ENCODE measurements at places on chromosomes 4 and X. TPM values are rescaled to one million over a fixed set of nuclear protein-coding genes. Genes with fewer than 3 reads are reported as not detected.
A peak's percentile ranks its signal among the peaks of the same experiment; 100 is the strongest.

- no peaks in the 10 kb centered on the region for H3K36me3 ChIP-seq
- no peak for DNase-seq
- no peak overlapping the region for H3K27ac ChIP-seq
Observed at GRCh38 chrX:111167334-111167733, 71.3 kb downstream of the PAK3 start.

The SCML1 gene
- total RNA-seq = 18.2 TPM

DNA sequence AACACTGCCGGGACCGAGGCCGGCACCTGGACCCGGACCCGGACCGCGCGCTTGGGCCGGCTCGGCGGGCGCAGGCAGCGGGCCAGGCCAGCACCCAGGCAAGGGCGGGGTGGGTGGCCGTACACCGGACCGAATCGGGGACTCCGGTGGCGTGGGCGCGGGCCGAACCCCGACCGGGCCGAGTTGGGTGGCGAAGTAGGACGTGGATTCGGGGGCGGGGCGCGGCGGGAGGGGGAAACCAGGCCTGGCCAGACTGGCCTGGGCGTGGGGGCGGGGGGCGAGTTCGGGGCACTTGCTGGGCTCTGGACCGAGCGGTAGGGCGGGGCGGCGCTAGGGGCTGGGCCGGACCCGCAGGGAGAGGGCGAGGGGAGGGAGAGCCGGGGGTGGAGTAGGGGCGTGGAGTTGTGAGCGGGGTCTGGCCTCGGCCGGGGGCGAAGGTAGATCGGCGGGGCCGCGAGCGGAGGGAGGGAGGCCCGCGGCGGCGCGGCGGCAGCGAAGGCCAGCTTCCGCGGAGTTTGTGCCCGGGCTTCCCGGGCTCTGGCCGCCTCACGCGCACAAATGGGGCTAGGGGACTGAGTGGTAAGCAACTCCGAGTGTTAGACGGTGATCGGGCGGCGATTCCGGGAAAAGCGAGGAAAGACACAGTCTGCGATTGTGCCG lies 1.8 kb upstream of the BCORL1 start:
- no peaks in the 10 kb centered on the region for H3K4me1 ChIP-seq
- H3K27me3 ChIP-seq = no peaks in the 10 kb centered on the region
- H3K27ac ChIP-seq = peak overlapping the region; percentile 69
- no peaks in the 10 kb centered on the region for H3K36me3 ChIP-seq
- H3K4me3 ChIP-seq = no peak overlapping the region
- DNase-seq = peak; percentile 73

The CT55 gene
- not detected for total RNA-seq

The LRRC66 gene
- total RNA-seq = 29.1 TPM

DNA sequence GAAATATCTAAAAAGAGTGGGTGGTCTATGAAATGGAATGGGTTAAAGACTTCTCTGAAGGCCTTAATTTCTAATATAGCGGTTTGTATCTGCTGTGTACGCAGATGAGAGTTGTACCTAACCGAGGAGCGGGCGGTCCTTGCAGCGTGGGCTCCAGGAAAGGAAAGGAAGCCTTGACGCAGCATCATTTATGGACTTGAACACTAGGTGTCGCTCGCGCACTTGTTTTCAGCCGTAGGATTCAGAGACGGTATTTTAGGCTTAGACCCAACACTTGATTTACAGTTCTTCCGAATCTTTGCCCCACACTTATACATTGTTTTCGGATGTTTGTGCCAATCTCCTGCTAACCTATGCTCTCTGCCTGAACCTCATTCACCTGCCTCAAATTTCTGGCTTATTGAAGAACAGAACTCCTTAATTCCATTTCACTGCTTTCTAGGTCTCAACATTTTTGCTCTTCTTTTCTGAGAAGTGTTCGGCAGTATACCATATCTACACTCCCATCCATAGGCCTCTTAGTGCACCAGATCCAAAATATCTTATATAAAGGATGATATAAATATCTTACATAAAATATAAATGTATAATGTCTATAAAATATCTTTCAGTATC lies 48.9 kb upstream of the AADAT start:
- H3K36me3 ChIP-seq = no peaks in the 10 kb centered on the region
- no peak overlapping the region for H3K4me3 ChIP-seq
- no peak overlapping the region for H3K27ac ChIP-seq
- peak; percentile 56 for DNase-seq

DNA sequence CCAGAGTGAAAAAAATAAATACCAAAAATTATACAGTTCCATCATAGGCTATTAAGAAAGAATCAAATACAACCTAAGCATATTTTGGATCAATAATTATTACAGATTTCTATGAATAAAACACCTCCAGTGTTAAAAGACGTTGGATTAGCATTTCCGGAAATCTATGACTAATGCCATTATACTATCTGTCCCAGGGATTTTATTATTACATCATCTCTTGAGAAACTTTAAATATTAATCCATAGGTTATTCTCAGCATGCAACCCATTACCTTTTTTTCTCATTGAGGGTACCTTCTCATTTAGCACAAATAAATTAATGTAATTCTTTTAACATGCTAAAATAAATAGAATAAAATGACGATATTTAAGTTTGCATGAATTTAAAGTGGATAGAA lies 44.6 kb downstream of the CXorf58 start:
- H3K27me3 ChIP-seq = no peaks in the 10 kb centered on the region
- no peak for DNase-seq
- no peaks in the 10 kb centered on the region for H3K4me1 ChIP-seq
- no peak overlapping the region for H3K27ac ChIP-seq

DNA sequence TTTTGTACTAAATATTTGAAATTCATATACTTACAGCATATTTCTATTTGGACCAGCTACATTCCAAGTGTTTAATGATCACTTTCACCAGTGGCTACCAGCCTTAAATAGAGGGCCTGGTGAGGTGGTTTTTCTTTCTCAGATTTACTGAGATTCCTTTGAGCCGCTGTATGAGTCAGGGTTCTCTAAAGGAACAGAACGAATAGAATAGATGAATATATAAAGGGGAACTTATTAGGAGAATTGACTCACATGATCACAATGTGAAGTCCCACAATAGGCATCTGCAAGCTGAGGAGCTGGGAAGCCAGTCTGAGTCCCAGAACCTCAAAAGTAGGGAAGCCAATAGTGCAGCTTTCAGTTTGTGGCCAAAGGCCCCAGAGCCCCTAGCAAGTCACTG lies 146.2 kb upstream of the TLL1 start:
- H3K4me1 ChIP-seq = no peaks in the 10 kb centered on the region
- no peak overlapping the region for H3K4me3 ChIP-seq
- no peaks in the 10 kb centered on the region for H3K36me3 ChIP-seq
- no peak overlapping the region for H3K27ac ChIP-seq
- H3K27me3 ChIP-seq = no peaks in the 10 kb centered on the region

DNA sequence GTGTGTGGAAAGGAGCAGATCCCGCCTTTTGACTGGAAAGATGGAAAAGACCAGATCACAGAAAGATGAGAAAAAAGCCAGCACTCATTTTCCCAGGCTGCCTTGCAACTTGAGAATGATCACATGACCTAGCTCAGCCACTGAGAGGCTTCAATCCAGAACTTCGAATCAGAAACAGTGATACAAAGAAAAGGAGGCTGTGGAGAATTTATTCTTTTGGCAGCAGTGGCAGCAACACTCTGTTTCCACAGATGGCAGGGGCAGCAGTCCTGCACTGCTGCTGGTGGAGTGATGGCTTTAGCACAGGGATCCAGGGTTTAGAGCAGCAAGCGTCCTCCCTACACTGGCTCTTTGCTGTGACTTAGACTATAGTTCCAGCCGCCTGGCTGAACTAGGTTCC lies 77.8 kb upstream of the SH3RF1 start:
- H3K4me1 ChIP-seq = no peaks in the 10 kb centered on the region
- DNase-seq = no peak
- H3K27ac ChIP-seq = no peak overlapping the region
- no peak overlapping the region for H3K4me3 ChIP-seq
- H3K27me3 ChIP-seq = no peaks in the 10 kb centered on the region
- no peaks in the 10 kb centered on the region for H3K36me3 ChIP-seq

The SPANXB1 gene
- total RNA-seq = not detected

DNA sequence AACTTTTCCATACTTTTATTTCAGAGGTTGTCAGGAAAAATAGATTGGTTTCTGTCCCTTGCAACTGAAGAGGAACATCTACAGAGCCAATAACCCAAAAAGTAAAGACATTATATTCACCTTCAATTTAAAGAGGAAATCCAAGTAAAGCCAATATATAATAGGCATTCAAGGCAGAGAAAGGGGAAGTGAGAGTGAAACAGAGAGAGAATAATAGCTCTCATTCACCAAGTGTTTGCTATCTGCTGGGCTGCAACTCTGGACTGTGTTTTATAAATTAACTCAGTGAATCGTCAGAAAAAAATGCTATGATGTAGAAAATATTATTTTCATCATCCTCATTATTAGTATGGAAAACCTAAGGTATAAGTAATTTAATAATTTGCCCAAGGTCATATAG lies 448.5 kb downstream of the TRAM1L1 start:
- H3K4me3 ChIP-seq = no peak overlapping the region
- H3K27me3 ChIP-seq = no peaks in the 10 kb centered on the region
- DNase-seq = no peak
- H3K36me3 ChIP-seq = no peaks in the 10 kb centered on the region

- no peak overlapping the region for H3K27ac ChIP-seq
- DNase-seq = no peak
- H3K4me3 ChIP-seq = no peak overlapping the region
- no peaks in the 10 kb centered on the region for H3K4me1 ChIP-seq
- no peaks in the 10 kb centered on the region for H3K27me3 ChIP-seq
- no peaks in the 10 kb centered on the region for H3K36me3 ChIP-seq
Observed at GRCh38 chr4:117063961-117064696, 21.2 kb downstream of the TRAM1L1 start.

DNA sequence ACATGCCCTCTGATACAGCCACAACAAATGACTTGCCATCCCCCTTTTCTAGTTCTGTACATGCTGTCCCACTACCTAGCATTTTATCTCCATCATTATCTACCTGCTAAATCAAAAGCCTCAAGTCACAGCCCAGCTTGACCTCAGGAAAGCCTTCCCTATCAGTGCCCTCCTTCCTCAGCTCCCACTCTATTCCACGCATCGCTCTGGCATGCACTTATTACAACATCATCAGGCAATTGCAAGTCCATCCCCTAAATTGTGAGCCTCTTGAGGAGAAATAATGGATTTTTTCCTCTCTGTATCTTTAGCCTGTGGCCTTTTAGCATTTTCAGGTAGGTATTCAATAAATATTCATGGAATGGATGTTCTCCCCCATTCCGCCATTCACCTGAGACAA lies 5.7 kb downstream of the ARL13A start:
- no peaks in the 10 kb centered on the region for H3K4me1 ChIP-seq
- no peak overlapping the region for H3K4me3 ChIP-seq
- no peaks in the 10 kb centered on the region for H3K27me3 ChIP-seq
- no peak overlapping the region for H3K27ac ChIP-seq
- no peaks in the 10 kb centered on the region for H3K36me3 ChIP-seq

DNA sequence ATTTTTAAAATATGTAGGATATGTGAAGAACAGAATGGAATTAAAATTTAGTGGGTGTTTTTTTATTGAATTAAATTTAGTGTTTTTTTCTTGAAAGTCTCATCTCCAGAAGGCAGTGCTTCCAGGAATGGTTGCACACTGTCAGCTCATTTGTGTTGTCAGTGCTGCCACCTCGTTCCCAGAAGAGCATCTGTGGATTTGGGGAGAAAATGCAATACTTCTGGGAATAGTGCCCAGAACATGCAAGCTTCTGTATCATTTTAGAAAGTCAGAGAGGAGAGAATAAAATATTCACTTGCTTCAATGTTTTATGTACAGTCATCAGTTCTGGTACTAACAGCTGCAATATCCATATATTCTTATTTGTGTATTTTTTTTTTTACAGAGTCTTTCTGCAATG lies 608.8 kb downstream of the PCDH7 start:
- H3K27me3 ChIP-seq = no peaks in the 10 kb centered on the region
- no peaks in the 10 kb centered on the region for H3K4me1 ChIP-seq
- DNase-seq = no peak
- no peaks in the 10 kb centered on the region for H3K36me3 ChIP-seq
- no peak overlapping the region for H3K27ac ChIP-seq

DNA sequence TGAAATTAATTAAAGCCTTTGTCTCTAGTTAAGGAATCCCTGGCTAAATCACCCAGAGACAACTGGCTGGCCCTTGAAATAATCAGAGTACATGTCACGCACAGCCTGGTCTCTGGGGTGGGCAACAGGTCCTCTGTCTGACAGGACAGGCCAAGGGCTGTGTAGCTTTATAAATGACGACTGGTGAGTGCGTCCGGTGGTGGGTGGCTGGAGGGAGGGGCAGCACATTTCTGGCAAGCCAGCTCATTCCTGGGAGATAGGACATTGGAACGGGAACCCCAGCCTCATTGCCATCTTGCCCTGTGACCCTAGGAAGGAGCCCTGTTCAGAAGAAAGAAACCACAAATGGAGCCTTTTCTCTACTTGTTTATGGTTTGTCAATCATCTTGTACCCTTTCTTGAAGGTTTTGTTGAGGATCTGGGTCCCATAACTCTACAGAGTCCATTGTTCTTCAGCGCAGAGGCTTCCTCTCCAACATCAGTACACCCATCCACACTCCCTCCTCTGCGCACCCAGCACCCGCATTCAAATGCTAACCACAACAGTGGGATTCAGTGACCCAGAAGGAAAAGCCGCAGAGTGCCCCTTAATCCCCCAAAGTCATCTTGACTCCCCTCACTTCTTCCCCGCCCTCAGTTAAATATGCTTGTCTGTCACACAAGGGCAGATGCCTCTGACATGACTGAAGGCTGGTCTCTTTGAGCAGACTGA lies 368.1 kb downstream of the UNC5C start:
- no peaks in the 10 kb centered on the region for H3K4me1 ChIP-seq
- no peaks in the 10 kb centered on the region for H3K36me3 ChIP-seq
- no peak overlapping the region for H3K4me3 ChIP-seq
- DNase-seq = no peak
- no peaks in the 10 kb centered on the region for H3K27me3 ChIP-seq
- H3K27ac ChIP-seq = no peak overlapping the region

GRCh38 chr4:147550626-147551246 lies 66.5 kb upstream of the TMEM184C start:
- no peaks in the 10 kb centered on the region for H3K27me3 ChIP-seq
- H3K4me1 ChIP-seq = no peaks in the 10 kb centered on the region
- no peak overlapping the region for H3K27ac ChIP-seq

The CT47C1 gene
- not detected for total RNA-seq

DNA sequence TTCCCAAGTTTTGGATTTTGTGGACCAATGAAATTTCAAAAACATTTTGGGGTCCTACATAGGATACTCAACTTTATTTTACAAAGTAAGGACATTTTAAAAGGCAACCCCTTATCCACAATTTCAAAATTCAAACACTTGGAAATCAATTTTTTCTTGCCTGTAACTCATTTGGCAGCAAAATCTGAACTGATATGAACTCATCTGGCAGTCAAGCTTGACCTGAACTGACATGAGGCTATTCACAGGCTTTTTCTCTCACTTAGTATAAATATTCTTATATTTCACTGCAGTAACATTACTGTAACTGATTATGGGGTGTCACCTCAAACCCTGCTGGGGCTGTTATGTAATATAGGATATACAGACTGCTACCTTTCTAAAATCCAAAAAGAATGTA lies 116.1 kb downstream of the KLHL13 start:
- H3K27me3 ChIP-seq = no peaks in the 10 kb centered on the region
- H3K4me1 ChIP-seq = no peaks in the 10 kb centered on the region
- no peak for DNase-seq
- no peak overlapping the region for H3K4me3 ChIP-seq
- H3K36me3 ChIP-seq = no peaks in the 10 kb centered on the region
- H3K27ac ChIP-seq = no peak overlapping the region

The ARX gene
- total RNA-seq = 0.40 TPM

All from Peyer's patch (tissue), 4 donors.